ENCODE measurements at places on chromosomes 6 and 20.

DNA sequence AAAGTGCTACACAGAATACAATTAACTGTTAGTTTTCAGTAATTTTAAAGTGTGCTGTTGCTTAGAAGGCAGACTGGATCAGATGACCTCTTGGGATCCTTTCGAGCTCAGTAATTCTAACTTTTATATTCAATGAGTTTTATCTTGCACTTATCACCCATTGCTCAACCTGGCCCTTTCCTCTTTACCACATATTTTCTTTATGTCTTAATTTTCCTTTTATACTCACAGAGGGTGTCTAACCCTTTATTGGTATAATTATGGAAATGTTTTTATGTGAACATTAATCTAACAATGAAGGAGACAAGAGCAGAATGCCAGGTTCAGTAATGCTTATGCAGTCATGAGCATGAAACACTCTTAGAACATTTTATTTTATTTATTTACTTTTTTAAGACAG, 39.7 kb upstream of the CARMIL1 start:
- no peak for DNase-seq

GRCh38 chr20:48765359-48765758, 62.4 kb downstream of the PREX1 start:
- DNase-seq = no peak

DNA sequence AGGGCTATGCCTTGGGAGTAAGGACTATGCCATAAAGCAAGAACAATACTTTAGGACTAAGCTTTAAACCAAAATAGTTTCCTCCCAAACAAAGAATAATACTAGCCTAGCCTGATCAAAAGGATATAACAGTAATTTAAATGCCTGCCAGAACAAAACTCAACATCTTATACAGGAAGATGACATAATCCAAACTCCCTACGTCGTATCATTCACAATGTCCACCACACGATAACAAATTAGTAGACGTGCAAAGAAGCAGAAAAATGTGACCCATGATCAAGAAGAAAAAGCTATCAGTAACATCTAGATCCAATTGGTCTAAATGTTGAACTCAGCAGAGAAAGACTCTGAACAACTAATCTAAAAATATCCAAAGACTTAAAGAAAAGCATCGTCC, 65.8 kb downstream of the RSPH3 start:
- no peak for DNase-seq

DNA sequence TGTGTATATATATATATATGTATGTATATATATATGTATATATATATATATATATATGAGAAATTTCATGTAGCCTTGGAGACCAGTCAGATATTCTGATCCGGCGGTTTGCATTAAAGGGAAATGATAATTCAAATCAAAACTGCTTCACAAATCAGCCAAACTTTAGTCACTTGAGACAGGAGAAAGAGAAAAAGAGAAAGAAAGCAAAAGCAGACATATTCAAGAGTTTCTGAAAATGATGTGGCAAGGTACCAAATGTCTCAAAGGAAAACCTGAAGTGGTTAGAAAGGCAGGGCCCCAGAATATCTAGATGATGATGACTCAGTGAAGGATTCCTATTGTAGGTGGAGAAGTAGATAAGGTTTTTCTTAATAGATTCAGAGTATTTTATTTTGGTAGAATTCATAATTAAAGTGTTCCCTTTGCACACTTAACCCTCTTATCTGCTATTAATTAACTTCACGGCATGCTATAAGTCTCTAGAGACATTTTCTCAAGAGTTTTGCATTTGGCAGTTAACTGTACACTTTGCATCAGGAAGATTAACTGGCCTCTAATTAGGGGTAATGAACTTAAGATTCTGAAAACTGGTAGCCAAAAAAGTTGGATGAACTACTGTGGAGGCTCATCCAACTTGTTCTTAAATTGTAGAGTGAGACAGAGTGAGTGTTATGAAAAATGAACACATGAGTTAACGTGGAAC, 50.1 kb upstream of the ASF1A start:
- DNase-seq = no peak

- peak; percentile 56 for DNase-seq
These were observed 13.6 kb downstream of the TRAPPC3L start for GRCh38 chr6:116531675-116532570.

GRCh38 chr6:143264986-143265764, 185.3 kb downstream of the ADAT2 start:
- DNase-seq = no peak

Measured in SK-N-SH (cell line).